Activated T-helper 2 cell treated with anti-CD3 and anti-CD28 coated beads, Interferon-gamma antibody, Interleukin-2, Interleukin-4, amounts not matched to agents 10 μg/mL and 5 μg/mL and 100 μg/mL, durations not matched to agents 14 hours and 24 hours and 36 hours (primary cell): ENCODE measurements at places on chromosomes 12 and 14.
A peak's percentile ranks its signal among the peaks of the same experiment; 100 is the strongest.

GRCh38 chr14:53848854-53849253 lies 107.8 kb downstream of the BMP4 start:
- no peaks in the 10 kb centered on the region for H3K27me3 ChIP-seq
- no peak overlapping the region for H3K27ac ChIP-seq
- H3K36me3 ChIP-seq = no peaks in the 10 kb centered on the region

- no peak overlapping the region for H3K4me3 ChIP-seq
- H3K27me3 ChIP-seq = no peaks in the 10 kb centered on the region
- no peak overlapping the region for H3K27ac ChIP-seq
- no peaks in the 10 kb centered on the region for H3K36me3 ChIP-seq
- DNase-seq = no peak
- no peaks in the 10 kb centered on the region for H3K4me1 ChIP-seq
Measured at GRCh38 chr12:43329375-43329774, 222.6 kb downstream of the ADAMTS20 start.

GRCh38 chr14:26597071-26597588 lies 703 bp downstream of the NOVA1 start:
- H3K4me3 ChIP-seq = peak overlapping the region; percentile 51
- no peaks in the 10 kb centered on the region for H3K4me1 ChIP-seq
- peaks cover 16% of the 10 kb centered on the region for H3K27me3 ChIP-seq
- no peak overlapping the region for H3K27ac ChIP-seq
- no peaks in the 10 kb centered on the region for H3K36me3 ChIP-seq

DNA sequence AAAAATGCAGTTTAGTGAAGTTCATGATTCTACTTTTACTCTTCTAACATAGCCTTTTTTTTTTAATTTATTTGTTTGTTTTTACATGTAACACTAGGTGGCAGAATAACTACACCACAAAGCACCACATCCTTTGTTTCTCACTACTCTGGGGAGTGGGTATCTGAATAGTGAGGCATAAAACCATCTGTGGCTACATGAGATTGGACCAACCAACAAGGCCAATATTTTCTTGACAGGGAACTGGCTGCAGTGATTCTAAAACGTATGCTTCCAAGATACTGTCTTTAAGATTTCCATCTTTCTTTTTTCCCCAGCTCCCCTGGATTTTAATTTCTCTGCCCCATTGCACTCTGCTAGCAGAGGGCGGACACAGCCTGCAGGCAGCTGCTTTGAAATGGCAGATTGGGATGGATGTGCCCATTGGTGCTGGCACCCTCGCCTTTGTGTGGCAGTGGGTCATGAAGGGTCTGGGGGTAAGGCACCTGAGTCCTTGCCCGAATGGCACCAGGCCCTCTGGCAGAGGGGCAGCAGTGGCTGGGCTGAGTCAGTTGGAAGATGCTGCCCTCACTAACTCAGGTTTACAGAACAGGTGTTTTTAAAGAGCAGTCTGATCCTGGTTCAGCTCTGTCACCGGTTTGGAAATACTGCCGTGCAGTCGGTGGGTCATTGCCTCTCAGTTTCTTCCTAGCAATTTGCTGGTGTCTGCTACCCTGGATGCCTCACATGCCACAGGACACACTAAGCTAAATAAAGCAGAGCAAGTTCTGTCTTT lies 429.1 kb downstream of the RAD51B start:
- DNase-seq = no peak
- no peak overlapping the region for H3K27ac ChIP-seq
- no peaks in the 10 kb centered on the region for H3K27me3 ChIP-seq
- H3K4me3 ChIP-seq = no peak overlapping the region
- H3K36me3 ChIP-seq = no peaks in the 10 kb centered on the region
- H3K4me1 ChIP-seq = peaks cover 25% of the 10 kb centered on the region

GRCh38 chr12:10128687-10129086 lies 1.3 kb downstream of the CLEC7A start:
- peaks cover 33% of the 10 kb centered on the region for H3K27me3 ChIP-seq
- H3K27ac ChIP-seq = no peak overlapping the region

DNA sequence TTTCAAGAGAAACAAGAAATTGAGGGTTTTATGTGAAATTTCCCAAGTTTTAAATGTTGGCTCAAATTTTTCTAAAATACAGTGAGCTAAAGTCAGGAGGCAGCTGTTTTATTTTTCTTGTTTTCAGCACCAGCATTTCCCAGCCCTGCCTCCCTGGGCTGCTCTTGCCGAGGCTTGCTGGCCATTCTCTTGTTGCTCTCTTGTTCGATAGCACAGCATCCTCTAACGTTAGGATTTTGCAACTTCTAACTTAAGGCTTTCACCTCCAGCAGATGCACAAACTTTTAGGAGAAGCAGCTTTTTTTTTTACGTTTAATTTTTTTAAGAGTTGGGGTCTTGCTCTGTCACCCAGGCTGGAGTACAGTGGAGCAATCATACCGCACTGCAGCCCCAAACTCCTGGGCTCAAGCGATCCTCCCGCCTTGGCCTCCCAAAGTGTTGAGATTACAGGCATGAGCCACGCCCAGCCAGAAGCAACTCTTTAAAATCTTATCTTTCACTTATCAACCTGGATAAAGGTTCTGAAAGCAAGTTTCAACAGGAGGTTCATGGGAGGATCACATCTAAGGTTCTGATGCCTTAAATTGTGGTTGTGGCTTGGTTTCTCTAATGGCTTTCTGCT lies 40.2 kb downstream of the B4GALNT3 start:
- peaks cover 14% of the 10 kb centered on the region for H3K27me3 ChIP-seq
- no peak overlapping the region for H3K27ac ChIP-seq
- peaks cover 7% of the 10 kb centered on the region for H3K4me1 ChIP-seq

GRCh38 chr12:95966287-95966870 lies 23.2 kb downstream of the AMDHD1 start:
- H3K4me3 ChIP-seq = no peak overlapping the region
- no peaks in the 10 kb centered on the region for H3K36me3 ChIP-seq
- H3K27ac ChIP-seq = no peak overlapping the region

GRCh38 chr14:93510056-93510455 lies 79.3 kb downstream of the UNC79 start:
- no peaks in the 10 kb centered on the region for H3K36me3 ChIP-seq
- no peak overlapping the region for H3K27ac ChIP-seq

DNA sequence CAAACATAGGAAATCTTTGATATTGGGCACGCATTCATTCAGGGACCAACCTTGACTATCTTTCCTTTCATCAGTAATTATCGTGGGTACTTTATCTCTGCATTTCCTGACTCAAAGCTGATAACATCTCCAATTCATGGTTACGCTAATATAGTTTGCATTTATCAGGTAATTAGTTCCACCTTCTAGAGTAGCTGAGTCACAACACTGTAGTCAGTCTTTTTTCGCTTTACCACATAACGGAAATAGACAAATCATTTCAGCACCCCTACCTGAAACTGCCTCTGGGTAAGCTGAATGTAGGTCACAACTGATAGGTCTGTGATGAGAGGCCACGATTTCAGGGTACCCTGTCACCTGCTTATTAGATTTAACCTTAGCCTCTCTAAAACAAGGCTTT lies 36.7 kb upstream of the IL22 start:
- DNase-seq = peak; percentile 36
- H3K4me3 ChIP-seq = no peak overlapping the region
- no peak overlapping the region for H3K27ac ChIP-seq
- peaks cover 35% of the 10 kb centered on the region for H3K4me1 ChIP-seq

DNA sequence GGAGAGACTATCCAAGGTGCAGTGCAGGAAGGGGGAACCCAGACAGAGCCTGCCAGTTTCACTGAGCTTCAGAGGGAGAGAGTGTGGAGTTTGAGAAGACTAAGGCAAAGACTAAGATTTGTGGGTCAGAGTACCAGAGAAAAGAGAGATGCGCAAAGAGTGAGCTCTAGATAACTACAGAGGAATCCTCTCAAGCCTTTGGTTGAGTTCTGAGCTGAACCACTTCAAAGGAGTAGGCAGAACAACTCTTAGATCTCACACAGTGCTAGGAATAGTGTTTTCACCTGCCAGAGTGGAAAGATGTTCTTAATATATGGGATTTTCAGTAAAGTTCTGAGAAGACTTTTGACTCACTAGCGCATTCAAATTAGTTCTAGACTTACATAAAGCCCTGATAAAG lies 10.7 kb upstream of the M6PR start:
- peaks cover 4% of the 10 kb centered on the region for H3K4me1 ChIP-seq
- no peak overlapping the region for H3K27ac ChIP-seq
- H3K36me3 ChIP-seq = peaks cover 40% of the 10 kb centered on the region

- DNase-seq = no peak
- H3K4me1 ChIP-seq = no peaks in the 10 kb centered on the region
- H3K36me3 ChIP-seq = peaks cover 49% of the 10 kb centered on the region
- H3K27me3 ChIP-seq = no peaks in the 10 kb centered on the region
- no peak overlapping the region for H3K27ac ChIP-seq
Measured at GRCh38 chr12:132925597-132926414, 30.3 kb downstream of the ZNF605 start.

DNA sequence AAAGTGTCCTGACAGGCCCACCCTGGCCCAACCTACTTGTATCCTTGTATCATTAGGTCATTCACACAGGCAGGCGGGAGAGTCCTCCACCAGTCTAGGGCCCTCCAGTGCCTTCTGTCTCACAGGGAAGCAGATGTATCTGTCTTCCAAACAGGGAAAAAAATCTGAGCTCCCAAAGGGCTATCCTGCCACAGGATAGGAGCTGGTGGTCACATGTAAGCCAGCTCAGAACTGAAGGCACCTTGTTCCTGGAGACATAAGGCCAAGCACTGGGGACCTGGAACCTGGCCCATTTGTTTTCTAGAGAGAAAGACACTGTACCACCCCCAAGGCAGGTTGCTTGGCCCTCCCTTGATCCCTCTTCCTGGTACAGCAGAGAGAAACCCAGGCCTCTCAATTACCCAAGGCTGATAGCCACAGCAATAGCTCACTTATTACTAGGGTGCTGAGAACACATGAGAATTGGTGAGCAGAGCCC lies 19.4 kb upstream of the PLEKHH1 start:
- H3K4me1 ChIP-seq = peaks cover 2% of the 10 kb centered on the region
- H3K36me3 ChIP-seq = no peaks in the 10 kb centered on the region
- peaks cover 73% of the 10 kb centered on the region for H3K27me3 ChIP-seq
- DNase-seq = no peak
- H3K27ac ChIP-seq = no peak overlapping the region
- H3K4me3 ChIP-seq = peak overlapping the region; percentile 81

DNA sequence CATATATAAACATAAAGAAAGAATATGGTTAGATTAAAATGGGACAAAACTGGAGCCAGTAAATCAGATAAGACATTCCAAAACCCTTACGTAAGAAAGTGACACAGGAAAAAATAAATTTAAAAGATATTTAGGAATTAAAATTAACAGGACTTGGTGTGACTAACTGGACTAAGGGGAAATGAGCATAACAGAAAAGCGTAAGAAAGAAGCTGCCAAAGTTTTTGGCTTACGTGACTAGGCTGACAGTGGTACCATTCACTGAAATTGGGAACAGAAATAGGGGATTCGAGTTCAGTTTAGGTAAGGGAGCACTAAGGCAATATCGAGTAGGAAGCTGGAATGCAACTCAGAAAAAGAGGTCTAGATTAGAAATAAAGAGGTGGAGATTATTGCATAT lies 7.8 kb downstream of the CDK17 start:
- no peaks in the 10 kb centered on the region for H3K27me3 ChIP-seq
- H3K27ac ChIP-seq = peak overlapping the region; percentile 63
- no peak overlapping the region for H3K4me3 ChIP-seq
- peaks cover 40% of the 10 kb centered on the region for H3K4me1 ChIP-seq

- no peaks in the 10 kb centered on the region for H3K27me3 ChIP-seq
- no peak overlapping the region for H3K27ac ChIP-seq
- no peaks in the 10 kb centered on the region for H3K4me1 ChIP-seq
Measured at GRCh38 chr14:45698462-45699134, 445.6 kb upstream of the MIS18BP1 start.

DNA sequence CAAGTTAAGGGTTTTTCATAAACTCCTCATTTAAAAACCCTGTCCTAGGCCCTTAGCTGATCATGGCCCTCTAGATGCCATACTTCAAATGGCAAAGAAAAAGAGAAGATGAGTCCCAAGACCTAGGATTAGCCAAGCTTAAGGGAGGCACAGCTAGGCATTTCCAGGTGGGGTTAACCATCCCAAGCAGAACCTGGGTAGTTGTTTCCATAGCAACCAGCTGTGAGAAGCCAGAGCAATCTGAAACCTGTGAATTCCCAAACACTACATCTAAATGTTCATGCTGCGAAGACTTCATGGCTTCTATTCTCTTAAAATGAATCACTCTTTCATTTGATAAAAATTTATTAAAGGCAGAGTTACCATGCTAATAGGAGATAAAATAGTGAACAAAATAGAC lies 372.9 kb downstream of the C12orf50 start:
- H3K4me1 ChIP-seq = no peaks in the 10 kb centered on the region
- no peak for DNase-seq
- H3K36me3 ChIP-seq = no peaks in the 10 kb centered on the region
- H3K27me3 ChIP-seq = no peaks in the 10 kb centered on the region
- H3K4me3 ChIP-seq = no peak overlapping the region
- no peak overlapping the region for H3K27ac ChIP-seq

DNA sequence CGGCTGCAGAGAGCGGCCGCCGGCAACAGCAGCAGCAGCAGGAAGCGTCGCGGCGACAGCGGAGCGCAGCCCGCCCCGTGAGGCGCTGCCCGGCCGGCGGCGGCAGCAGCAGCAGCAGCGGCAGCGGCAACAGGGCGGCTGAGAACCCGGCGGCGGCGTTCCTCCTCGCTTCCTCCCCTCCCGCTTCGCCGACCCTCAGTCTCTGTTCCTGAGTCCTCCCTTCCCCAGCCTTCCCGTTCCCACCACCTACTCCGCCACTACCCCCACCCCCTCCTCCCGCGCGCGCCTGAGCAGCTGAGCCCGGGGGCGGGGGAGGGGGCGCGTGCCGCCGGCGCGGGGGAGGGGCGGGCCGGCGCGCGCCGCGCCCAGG lies 310 bp downstream of the BICDL1 start:
- DNase-seq = no peak
- peaks cover 42% of the 10 kb centered on the region for H3K36me3 ChIP-seq
- peak overlapping the region; percentile 71 for H3K4me3 ChIP-seq
- no peak overlapping the region for H3K27ac ChIP-seq
- peaks cover 1% of the 10 kb centered on the region for H3K27me3 ChIP-seq

DNA sequence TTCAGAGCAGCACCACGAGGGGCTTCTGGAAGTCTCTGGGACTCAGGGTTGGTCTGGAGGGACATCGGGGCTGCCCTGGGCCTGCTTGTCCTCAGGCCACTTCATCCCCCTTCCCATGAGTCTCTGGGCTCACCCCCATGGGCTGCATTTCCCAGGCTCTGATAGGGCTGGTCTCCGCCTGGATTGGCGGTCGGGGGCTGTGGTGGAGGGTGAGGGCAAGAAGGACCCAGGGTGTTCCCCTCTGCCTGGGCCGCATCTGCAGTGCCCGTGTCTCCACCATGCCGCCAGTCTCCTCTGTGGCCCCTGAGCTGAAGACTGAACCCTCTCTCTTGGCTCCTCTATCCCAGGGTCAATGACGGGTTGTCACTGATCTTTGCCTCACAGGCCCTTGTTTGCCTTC lies 242.1 kb downstream of the ADGRD1 start:
- H3K4me1 ChIP-seq = no peaks in the 10 kb centered on the region
- no peak for DNase-seq
- no peaks in the 10 kb centered on the region for H3K36me3 ChIP-seq
- H3K27me3 ChIP-seq = no peaks in the 10 kb centered on the region

DNA sequence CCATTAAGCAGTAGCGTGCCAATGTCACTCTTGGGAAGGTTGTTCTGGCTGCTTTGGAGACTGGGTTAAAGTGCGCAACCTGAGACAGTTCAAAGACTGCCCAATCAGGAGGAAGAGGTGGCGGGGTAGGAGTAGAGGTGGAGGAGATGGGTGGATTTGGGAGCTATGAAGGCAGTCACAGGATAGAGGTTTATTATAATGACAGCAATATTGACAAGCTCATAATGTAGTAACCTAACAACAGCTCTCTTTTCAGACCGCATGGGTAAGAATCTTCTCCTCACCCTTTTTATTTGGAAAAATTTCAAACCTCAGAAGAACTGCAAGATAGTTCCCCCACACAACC lies 5.3 kb upstream of the PSMD9 start:
- peaks cover 5% of the 10 kb centered on the region for H3K27me3 ChIP-seq
- H3K4me3 ChIP-seq = no peak overlapping the region
- DNase-seq = no peak
- H3K4me1 ChIP-seq = peaks cover under 1% of the 10 kb centered on the region
